ENCODE measurements at places on chromosomes 1 and 21. TPM values are rescaled to one million over a fixed set of nuclear protein-coding genes. Genes with fewer than 3 reads are reported as not detected.

The OLFM3 gene
- not detected for total RNA-seq

GRCh38 chr1:5889901-5890300, 102.3 kb downstream of the NPHP4 start:
- DNase-seq: no peak

- no peak for DNase-seq
These were observed 44.0 kb upstream of the HSD3B1 start for GRCh38 chr1:119462964-119463363.

The TESK2 gene
- 7.7 TPM for total RNA-seq

The C1QB gene
- not detected for total RNA-seq

GRCh38 chr1:207024202-207025145, 8.1 kb downstream of the C1orf116 start:
- DNase-seq: no peak

The PERM1 gene
- not detected for total RNA-seq

DNA sequence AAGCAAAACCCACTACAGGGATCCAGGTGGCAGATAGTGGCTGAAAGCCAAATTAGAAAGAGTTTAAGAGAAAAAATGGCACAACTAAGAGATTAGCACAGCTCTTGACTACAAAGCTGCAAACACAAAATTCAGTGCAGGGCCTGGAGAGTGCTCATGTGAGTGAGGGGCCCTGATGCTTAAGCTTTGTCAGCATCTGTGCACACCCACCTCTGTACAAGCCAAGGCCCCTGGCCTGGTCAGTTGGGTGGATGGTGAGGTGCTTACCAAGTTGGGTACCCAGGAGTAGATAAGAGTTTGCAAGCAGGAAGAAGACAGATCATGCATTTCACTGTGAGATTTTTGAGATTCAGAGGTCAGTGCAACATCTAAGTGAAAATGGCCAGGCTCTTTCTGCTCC, 62.7 kb upstream of the ATP1B1 start:
- DNase-seq: no peak

DNA sequence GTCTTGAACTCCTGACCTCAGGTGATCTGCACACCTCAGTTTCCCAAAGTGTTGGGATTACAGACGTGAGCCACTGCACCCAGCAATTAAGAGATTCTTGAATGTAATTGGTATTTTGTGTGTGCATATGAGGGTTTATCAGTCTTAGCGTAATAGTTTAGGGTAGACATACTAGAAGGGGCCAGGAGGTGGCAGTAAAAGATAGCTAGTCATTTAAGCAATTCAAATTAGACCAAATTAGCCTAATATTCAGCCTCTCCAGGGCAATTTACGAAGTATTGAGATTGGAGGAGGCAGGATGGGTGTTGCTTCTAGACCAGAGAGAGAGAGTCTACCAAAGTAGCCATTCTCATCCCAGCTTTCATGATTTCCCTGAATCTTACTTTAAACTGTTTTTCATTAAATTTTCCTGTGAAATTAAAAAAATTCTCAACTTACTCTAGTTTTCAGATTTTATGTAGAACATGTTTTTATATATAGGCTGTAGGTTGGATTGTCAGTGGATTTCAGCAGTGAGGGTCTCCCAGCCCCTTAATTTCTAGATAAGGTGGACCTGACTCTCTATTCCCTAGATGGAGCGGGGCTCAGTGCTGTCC, 119.7 kb downstream of the HHAT start:
- peak; percentile 72 for DNase-seq

GRCh38 chr1:162755306-162755705, 35.2 kb upstream of the HSD17B7 start:
- no peak for DNase-seq

DNA sequence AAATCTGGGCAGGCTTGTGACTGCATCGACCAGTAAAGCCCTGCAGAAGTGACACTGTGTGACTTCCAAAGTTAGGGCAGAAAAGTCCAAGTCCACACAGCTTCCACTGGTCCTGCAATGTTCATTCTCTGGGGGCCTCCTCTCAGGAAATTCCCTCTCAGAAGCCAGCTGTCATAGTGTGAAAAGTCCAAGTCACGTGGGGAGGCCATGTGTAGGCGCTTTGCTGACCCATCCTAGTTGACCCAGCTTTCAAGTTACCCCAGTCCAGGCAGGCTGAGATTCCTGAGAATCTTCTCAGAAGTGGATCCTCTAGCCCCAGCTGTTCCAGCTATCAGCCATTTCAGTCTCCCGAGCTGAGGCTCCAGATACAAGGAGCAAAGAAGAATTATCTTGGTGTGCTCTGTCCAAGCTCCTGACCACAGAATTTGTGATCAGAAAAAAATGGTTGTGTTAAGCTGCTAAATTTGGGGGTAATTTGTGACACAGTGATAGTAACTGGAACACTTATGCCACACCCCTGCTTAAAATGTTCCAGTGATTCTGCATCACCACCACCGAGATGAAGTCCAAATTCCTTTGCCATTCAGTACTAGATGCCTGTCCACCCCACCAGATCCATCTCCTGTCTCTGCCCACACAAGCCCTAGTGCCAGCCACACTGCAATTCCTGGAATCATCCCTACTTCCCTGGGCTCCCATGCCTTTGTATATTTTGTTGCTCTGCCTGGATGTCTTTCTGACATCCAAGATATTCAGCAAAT, 2.5 kb upstream of the STUM start:
- DNase-seq: no peak

- peak; percentile 7 for DNase-seq
These were observed 357.9 kb upstream of the USP24 start for GRCh38 chr1:55572878-55573734.

The SEC16B gene
- 4.4 TPM for total RNA-seq

DNA sequence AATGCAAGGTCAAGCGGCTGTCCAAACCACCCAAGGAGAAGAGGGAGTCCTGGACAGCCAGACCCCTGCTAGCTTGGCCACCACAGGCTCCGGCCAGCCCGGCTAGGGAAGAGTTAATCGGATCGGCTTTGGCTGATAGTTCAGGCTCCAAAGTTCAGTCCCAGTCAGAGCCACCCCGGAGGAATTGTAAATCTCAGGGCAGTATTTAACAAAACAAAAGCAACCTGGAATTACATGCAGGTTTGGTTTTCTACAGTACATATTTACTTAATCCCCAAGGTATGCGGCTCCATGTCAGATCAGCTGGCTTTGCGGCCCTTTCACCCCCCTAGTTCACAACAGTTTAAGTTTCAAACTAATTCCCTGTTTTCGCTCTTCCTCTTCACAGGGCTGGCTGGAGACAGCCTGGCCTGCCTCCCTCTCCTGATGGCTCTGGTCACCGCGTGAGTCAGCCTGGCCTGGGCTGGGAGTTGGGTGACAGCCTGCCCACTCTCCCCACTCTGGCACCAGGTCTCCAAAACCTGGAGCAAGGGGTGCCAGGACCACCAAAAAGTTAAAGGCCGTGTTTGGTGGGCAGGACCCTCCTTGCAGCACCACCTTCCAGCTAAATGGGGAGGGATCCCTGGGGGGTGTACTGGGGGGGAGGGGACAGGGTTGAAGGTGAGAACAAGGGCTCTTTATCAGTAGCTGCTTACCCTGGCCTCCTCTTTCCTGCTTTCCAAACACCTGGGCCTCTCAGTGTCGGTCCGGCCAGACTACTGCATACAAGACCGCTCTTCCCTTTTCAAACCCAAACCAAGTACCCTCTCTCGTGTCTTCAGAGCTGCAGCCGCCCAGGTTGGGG, 1.9 kb downstream of the DHRS3 start:
- DNase-seq: peak; percentile 61

DNA sequence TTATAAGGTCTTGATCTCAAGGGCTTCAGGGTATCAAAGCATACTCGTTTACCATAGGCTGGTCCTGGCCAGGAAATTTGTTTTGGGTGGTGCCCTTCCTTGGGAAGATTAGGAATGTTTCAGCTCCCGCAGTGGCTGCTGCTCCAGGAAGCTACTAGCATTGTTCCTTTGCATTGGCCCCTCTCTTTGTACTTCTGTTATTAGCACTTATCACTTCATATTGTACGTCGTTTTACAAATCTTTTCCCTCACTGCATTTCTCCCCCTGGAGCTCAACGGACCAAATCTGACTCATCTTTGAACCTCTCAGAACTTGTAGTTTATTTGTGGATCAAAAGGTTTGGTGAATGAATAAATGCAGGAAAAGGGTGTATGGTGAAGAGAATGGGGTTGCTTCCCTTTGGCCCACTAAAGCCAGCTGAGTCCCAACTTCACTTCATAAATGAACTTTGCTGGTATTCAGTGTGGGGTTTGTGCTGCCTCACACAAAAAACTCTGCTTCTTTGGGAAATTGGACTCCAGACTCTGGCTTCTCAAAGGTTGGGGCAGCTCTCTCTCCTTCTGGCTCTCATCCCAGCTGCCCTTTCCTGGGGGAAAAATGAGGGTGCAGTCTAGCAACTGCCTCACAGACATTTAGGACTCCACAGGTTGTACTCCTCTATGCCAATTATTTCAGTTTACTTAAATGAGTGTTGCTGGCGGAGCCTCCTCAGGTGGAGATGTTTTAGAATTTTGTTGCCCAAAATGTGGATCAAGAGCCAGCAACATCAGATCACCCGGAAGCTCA, 5.9 kb downstream of the GNAT2 start:
- peak; percentile 53 for DNase-seq

The UBAP2L gene
- total RNA-seq: 97.6 TPM

The COL6A2 gene
- total RNA-seq: 17.5 TPM

DNA sequence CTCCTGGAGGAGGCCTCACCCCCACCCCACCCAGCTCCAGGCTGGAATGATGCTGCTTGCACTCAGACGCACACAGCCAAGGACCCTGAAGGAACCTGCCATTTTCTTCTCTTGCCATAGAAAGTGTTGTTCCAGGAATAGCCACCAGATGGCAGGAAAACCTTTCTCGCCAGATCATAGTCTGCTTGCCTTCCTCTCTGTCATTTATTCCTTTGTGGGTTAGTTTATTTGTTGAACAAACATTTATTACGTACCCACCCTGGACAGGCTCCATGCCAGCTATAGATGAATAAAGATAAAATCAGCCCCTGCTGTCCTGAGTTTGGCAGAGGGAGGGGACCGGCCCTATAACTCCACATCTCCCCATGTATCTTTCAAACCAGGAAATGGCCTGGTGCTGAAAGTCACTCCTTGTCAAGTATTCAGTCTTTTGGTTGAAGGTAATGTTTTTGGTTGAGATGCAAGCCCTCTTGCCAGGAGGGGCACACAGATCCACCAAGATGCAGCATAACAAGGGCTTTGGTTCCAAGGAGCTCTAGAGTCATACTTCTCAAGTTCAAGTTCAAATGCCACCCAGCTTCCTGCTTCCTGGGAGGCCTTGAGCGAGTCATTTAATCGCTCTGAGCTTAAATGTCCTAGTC, 7.0 kb upstream of the KCNC4 start:
- peak; percentile 84 for DNase-seq

DNA sequence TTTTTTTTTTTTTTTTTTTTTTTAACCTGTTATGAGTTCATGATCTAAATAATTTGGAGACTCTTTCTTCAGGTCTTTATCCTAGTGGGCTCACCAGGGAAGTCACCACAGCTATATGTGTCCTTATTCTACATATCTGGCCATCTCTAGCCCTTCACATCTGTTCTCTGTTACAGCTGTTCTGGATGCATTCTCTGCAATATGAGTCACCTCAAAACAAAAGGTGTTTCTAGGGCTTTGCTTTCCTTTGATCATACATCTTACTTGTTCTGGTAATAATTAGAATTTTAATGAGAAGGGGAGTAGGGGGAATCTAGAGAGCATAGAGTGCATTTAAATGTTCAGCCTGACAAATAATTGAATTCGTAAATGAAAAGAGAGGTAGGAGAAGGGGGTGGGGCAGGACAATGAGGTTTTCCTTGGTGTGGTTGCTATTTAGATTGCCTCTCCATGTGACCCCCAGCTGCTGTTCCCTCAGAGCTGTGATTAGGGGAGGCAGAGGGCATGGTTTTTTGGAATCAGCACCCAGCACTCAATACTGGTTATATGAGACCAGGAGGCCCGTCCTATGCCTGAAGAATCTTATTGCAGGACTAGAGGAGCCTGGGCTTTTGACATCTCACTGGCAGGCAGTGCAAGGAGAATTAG, 8.0 kb downstream of the SYT6 start:
- DNase-seq: no peak

DNA sequence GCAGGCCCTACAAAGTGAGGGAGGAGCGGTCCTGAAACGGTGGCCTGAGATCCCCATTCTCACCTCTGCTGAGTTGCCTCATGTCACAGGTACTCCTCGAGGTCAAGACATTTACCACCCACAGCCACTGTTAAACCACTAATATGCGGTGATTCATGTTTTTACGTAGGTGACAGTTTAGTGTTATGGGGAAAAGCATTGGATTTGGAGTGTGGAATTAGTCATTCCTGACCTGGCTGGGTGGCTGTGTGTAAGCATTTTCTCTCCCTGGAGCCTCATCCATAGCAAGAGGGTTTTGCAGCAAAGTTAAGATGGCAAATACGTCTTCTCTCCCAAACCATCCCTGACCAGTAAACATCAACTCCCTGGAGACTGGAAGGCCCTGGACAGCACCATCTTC, 57.8 kb upstream of the KCNJ6 start:
- DNase-seq: no peak

DNA sequence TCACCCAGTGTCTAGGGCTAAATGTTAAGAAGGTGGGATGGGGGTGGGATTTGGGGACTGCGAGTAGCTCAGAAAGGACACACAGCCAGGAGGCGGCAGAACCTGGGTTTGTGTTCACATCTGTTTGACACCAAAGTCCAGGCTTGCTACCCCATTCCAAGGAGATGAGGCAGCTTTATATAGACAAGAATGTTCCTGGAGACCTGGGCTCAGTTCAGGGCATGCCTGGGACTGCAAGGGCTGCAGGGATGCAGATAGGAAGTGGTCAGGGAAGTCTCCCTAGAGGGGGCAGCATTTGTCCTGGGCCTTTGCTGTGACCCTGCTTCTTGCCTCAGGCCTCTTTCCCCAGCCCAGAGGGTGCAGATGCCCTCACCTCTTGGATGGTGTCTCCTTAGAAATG, 16.3 kb downstream of the PADI3 start:
- no peak for DNase-seq

DNA sequence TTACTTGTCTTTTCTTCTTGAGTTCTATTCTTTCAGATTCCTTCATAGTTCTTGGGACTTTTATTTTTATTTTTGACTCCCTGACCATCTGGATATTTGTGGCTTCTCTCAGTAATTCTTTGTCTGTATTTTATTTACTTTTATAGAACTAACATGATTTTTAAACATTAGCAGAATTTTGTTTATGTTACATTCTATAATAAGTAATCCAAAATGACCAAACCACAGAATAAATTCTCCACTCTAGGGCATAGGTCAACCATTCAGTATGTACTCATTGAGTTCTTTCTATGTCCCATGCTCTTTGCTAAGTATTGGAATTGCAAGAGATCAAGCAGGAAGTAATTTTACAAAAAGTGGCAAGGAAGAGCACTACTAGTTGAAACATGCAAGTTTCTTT, 969.0 kb downstream of the TTLL7 start:
- DNase-seq: no peak

DNA sequence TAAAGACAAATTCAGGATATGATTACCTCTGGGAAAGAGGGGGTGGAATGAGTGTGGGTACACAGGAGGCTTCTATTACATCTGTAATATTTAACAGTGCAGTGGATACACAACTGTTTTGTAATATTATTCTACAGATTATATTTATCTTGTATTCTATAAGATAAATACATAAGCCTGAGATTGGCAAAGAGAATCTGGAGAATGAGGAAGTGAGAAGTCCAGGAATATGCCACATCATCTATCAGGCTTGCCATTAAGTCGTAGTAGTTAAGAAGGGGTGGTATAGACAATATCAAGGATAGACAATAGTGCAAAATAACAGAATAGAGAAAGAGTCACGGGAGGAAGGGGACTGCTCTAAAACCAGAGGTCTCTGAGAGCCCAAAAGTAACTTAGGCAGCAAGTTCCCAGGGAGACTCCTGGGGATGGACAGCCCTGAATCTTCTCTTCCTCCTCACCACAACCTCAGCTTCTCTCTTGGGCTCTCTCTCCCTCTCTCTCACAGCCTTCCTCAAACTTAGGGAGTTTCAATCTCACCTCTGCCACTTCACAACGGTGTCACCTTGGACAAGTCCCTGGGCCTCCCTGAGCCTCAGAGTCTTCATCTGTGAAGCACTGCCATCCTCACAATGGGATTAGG, 14.0 kb upstream of the PTAFR start:
- DNase-seq: no peak
